ENCODE measurements at places on chromosomes 6 and 20.
A peak's percentile ranks its signal among the peaks of the same experiment; 100 is the strongest.

DNA sequence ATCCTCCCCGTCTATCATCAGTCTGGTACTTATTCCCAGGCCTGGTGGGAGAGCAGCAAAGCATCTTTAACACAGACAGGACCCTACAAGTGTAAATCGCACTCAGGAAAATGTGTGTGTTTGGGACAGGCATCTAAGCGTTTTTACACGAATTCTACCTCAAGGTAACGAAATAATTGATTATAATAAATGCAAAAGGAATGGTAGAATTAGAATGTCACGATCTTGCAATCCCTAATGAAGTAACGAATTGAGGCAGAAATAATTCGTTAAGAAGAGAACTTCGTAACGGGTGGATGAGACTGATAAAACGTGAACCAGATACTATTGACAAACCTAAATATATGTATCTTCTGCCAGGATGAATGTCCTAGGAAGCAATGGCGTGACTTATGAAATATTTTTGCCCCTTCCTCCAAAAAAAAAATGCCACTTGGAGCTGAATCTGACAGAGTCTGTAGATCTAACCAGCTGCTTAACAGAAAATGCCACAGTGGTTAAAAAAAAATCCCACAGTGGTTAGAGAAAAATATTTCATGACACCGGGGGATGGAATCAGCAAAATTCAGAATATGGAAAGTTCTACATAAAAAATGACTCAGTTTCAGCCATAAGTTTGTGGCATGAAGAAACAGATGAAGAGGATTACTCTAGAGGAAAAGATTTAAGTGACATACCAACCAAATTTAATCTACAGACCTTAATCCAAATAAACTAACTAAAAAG lies 68.7 kb downstream of the F13A1 start:
- peak; percentile 68 for DNase-seq

GRCh38 chr6:101257163-101257562 lies 136.3 kb upstream of the GRIK2 start:
- no peak for DNase-seq

- DNase-seq, result no peak
These were observed 64.6 kb downstream of the NUS1 start for GRCh38 chr6:117739869-117740268.

DNA sequence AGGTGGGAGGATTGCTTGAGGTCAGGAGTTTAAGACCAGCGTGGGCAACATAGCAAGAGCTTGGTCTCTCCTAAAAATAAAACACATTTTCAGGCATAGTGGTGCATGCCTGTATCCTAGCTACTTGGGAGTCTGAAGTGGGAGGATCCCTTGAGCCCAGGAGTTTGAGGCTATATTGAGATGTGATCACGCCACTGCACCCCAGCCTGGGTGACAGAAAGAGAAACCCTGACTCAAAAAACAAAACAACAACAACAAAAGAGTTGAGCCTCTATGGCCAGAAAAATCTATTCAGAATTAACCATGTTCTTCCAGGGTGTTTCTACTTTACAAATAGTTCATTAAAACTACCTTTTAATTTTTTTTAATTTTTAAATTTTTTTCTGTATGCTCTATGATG lies 60.6 kb downstream of the TIAM2 start:
- DNase-seq, result no peak

DNA sequence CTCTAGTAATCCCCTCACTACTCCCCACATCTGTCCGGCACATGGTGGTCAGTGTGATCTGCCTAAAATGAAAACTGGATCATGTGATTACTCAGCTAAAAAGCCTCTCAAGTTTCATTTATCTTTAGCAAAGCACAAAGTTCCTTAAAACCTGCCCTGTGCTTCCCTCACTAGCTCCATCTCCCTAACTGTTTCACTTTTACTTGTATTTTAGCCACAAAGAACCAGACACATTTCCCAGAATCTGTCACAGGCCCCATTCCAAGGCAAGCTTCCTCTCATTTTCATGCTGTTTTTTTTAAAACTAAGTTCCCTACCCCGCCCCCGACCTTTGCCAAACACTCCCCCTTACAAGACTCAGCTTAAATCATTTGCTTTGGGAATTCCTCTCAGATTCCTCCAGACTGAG lies 8.9 kb upstream of the IGF2R start:
- peak; percentile 25 for DNase-seq

- no peak for DNase-seq
These were observed 303.4 kb downstream of the CENPW start for GRCh38 chr6:126643352-126643751.

DNA sequence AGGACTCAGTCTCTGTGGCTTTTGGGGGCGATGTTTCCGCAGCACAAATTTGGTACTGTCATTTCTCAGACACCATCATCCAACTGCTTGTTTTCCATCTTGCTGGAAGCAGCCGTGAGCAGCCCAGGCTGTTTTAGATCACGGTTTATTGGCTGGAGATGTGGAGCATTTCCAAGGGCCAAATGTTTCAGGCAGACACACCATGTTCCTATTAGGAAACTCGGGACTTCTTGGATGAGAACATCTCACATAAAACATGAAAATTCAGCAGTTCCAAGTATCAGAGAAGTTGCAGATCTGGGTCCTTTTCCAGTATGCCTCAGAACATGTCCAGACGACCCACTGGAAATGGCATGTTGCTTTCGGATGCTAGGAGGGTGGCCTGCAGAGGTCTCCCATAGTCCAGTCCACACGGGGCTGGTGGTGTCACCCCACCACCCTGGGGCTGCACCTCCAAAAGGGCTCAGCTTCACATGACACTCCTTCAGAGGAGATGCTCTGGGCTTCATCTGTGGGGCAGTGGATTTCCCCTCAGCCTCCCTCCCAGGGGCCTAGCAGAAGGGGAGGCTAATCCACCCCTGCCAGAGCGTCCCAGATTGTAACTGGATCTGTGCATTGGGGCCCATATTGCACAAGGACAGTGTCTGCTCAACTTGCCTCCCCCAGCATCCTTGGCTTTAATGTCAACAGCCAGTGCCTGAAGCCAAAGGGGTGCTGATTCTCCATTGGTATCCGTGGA lies 176.3 kb downstream of the SCP2D1 start:
- no peak for DNase-seq

DNA sequence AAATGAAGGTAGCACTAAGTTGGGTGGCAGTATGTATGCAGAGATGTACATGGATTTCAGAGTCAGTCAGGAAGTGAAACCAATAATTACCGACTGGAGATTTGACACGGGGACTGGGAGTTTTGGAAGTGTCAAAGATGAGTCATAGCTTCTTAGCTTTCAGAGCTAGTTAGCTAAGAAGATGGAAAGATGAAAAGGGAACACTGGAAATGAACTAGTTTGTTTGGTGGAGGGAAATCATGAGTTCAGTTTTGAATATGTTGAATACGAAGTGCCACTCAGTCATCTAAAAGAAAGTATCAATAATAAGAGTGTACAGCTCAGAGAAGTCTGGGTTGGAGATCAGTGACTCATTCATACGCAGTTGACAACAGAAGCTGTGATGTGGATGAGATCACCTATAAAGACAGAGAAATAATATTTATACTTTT lies 7.5 kb downstream of the ESF1 start:
- DNase-seq, result no peak

- no peak for DNase-seq
These were observed 271.6 kb upstream of the RIN2 start for GRCh38 chr20:19486446-19486845.

GRCh38 chr6:168411793-168412192 lies 29.2 kb upstream of the SMOC2 start:
- DNase-seq, result no peak

DNA sequence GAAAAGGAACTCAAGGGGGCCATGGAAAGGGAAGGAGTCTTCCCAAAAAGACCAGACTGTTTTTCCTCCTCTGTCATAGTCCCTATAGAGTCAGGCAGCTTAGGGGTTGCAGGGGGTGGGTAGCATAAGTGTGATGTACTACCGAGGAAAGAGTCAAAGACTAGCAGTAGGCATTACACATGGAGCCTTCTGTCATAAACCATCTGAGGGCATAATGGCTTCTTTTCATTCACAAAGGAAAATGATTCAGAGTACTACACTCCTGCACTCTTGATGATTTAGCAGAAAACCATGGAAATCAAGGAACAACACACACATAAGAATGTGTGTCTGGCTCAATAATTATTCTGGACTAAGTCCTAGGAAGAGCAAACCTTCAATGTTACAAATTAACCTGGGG lies 14.9 kb downstream of the PLN start:
- peak; percentile 59 for DNase-seq

GRCh38 chr6:650098-650497 lies 6.8 kb downstream of the HUS1B start:
- no peak for DNase-seq

GRCh38 chr20:62339647-62340062 lies 27.5 kb downstream of the LAMA5 start:
- no peak for DNase-seq

GRCh38 chr6:19289457-19289856 lies 547.7 kb upstream of the ID4 start:
- no peak for DNase-seq

- DNase-seq, result no peak
These were observed 52.3 kb downstream of the SOBP start for GRCh38 chr6:107542192-107542668.

DNA sequence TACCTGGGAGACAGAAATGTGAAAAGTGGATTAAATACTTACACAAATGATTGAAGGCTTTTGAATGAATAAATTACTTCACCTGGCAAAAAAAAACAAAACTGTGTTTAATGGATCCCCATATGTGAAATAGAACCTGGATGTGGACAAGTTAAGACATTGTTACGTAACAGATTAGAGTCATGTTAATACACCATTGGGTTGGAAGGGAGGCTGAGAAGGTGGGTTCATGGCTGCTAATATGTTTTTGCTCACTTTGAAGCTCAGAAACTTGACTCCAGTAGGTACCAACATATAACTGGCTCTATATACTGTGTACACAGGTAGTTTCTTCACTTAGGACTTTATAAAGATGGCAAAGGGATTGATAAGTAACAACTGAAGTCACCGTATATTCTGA lies 21.4 kb upstream of the TENT5A start:
- no peak for DNase-seq

GRCh38 chr6:124753562-124754105 lies 208.6 kb upstream of the RNF217 start:
- no peak for DNase-seq

- DNase-seq, result no peak
These were observed 35.8 kb downstream of the PHIP start for GRCh38 chr6:79042088-79042798.

- DNase-seq, result no peak
These were observed 38.7 kb downstream of the SLC35D3 start for GRCh38 chr6:136960781-136961180.

GRCh38 chr6:36296240-36296639 lies 26.4 kb downstream of the PNPLA1 start:
- peak; percentile 46 for DNase-seq

- no peak for DNase-seq
These were observed 13.3 kb upstream of the RHAG start for GRCh38 chr6:49649988-49650387.

GRCh38 chr6:26016963-26017631 lies 54.5 kb downstream of the TRIM38 start:
- no peak for DNase-seq

GRCh38 chr6:8858854-8859331 lies 423.5 kb upstream of the SLC35B3 start:
- DNase-seq, result no peak

- DNase-seq, result no peak
These were observed 177.7 kb upstream of the TNFAIP3 start for GRCh38 chr6:137689377-137689776.

- peak; percentile 57 for DNase-seq
These were observed 8.5 kb upstream of the TUBB2A start for GRCh38 chr6:3165631-3166534.

All from fibroblast of upper back skin (primary cell).